ENCODE measurements at places on chromosomes 16 and 17.

GRCh38 chr16:56265184-56265583 lies 73.9 kb downstream of the GNAO1 start:
- no peak for DNase-seq

GRCh38 chr17:49843774-49844350 lies 4.0 kb downstream of the TAC4 start:
- DNase-seq: no peak

GRCh38 chr16:23301251-23302044 lies 654 bp upstream of the SCNN1B start:
- no peak for DNase-seq

DNA sequence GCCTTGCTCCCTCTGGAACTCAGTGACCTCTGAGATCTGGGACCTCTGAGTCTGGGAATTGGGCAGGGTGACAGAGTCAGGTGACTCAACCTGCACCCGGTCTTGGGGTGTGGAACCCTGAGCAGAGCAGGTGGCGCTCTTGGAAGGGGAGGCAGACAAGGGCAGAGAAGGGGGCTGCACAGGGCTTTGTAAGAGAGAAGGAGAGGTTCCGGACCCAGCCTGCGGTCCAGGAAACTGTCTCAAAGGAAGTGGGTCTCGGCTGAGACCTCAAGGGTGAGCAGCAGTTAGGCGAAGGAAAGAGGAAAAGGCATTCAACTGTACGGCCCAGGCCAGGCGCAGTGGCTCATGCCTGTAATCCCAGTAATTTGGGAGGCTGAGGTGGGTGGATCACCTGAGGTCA lies 10.0 kb upstream of the RIPOR1 start:
- DNase-seq: no peak

GRCh38 chr16:82655072-82655714 lies 28.4 kb downstream of the CDH13 start:
- no peak for DNase-seq

- no peak for DNase-seq
Measured at GRCh38 chr17:3157218-3157617, 29.9 kb upstream of the OR1G1 start.

DNA sequence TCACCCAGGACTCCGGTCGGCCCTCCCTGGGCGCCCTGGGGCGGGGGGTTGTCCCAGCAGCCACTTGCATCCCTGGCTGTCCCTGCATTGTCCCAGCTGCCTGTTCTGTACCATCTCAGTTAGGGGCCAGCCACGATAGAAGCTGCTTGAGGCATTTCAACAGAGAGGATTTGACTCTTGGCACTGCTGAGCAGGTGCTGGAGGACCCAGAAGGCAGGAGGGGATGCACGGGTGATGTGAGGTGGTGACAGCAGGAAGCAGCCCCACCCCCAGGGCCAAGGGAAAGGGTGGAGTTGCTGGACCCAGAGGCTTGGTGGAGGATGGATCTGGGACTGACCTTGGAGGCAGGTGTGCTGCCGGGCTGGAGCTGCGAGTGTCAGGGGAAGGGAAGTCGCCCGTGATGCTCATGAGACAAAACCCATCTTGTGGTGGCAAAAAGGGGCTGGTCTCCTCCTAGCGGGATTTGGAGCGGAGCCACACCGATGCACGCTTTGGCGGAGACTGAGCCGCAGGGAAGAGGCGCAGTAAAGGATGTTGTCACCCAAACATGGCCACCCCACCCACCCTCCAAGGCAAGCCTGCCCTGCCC lies 188.0 kb upstream of the GSE1 start:
- DNase-seq: no peak

- DNase-seq: no peak
Measured at GRCh38 chr16:47043200-47043599, 69.7 kb upstream of the DNAJA2 start.

GRCh38 chr16:47213761-47214440 lies 70.2 kb upstream of the NETO2 start:
- DNase-seq: no peak

DNA sequence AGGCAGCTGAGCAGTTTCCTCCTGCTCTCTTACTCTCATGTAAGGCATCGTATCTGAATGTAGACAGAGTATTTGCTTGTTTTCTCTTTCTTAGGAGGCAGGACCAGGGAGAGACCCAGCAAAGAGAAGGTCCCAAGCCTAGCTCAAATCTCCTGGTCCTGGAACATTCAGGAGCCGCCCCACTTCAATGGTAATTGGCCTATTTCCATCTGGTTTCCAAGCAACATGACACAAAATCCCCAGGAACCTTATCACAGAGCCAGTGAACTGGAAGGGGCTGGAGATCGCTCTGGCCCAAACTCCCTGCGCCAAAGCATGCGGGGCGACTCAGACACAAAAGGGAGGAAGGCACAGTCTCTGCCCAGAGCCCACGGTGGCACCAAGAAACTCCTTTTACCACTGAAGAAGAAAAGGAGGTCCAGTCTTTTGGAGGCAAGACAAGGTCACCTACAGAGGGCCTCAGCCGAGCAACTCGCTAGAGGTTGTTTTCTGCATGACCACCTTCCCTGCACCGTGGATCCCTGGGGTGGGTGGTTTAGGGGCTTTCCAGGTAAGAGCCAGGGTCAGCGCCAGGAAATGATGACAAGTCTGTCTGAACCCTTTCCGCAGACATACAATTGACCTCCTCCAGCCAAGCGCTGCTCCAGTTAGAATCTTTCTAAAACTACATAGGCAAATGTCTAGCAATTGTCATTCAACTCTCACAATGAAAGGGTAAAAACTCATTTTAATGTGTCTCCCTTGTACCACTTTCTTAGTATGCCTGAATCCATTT lies 394.7 kb downstream of the SOX9 start:
- no peak for DNase-seq

DNA sequence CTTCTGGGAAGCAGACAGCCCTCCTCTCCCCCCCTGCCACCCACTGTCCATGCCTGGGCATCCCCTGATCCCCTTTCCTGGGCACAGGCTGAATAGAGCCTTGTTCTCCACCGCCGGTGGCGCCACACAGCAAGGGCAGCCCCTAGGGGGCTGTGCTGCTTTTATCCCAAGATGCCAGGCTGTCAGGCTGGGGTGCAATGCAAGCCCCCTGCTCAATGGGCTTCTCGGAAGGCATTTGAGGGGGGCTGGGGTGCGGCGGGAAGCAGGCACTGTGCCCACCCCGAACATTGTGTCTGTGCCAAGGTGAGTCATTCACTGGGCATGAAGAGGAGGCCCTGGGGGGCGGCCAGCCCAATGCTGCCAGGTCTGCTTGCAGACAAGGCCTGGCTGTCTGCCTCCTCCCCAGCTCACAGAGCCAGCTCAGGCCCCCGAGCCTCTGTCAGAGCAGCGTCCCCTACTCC lies 1.5 kb upstream of the GFAP start:
- no peak for DNase-seq

DNA sequence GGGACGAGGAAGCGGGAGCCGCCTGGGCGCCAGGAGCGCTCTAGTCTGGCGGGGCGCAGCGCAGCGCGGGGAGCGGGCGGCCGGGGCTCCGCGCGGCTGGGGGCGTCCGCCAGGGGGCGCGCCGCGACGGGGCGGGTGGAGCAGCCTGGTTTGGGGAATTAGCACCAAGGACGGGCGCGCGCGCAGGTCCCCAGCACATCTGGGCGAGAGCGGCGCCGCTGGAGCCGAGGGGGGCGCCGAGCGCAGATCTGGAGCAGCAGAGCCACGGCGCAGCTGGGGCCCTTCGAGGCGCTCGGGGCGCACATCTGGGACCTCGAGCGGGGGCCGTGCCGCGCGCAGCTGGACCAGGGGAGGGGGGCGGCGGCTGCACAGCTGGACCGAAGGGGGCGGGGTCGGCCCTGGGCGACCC lies at the start of gene NXPH3:
Gene NXPH3, plus strand, starts transcription at position 193 of the 409 bp plus-strand sequence. CDS start 349 bp downstream, outside the sequence.
- peak; percentile 62 for DNase-seq

GRCh38 chr17:50192144-50192617 lies 9.2 kb downstream of the COL1A1 start:
- no peak for DNase-seq

- no peak for DNase-seq
Measured at GRCh38 chr16:27359051-27359450, 42.9 kb upstream of the IL21R start.

GRCh38 chr16:23863511-23864422 lies 28.0 kb downstream of the PRKCB start:
- DNase-seq: peak; percentile 14

DNA sequence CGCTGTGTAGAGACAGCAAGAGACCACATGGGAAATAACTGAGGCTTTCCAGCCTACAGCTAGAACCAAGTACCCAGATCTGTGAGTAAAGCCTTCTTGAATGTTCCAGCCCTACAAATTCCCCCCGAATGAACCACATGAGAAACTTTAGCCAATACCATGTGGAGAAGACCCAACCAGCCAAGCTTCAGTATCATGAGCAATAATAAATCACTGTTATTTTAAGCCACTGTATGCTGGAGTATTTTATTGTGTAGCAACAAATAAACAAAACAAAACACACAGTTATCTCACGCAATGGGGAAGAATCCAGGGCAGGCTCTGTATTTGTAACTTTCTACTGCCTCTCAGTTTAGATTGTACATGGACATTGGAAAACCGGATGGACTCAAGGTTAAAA lies 426.2 kb downstream of the CDH11 start:
- DNase-seq: no peak

- DNase-seq: no peak
Measured at GRCh38 chr16:7124701-7125100, 207.9 kb upstream of the RBFOX1 start.

- DNase-seq: no peak
Measured at GRCh38 chr16:8950580-8951077, 13.1 kb downstream of the USP7 start.

GRCh38 chr16:82628711-82629110 lies 1.9 kb downstream of the CDH13 start:
- DNase-seq: no peak
